ENCODE measurements at places on chromosomes 6 and 20.

DNA sequence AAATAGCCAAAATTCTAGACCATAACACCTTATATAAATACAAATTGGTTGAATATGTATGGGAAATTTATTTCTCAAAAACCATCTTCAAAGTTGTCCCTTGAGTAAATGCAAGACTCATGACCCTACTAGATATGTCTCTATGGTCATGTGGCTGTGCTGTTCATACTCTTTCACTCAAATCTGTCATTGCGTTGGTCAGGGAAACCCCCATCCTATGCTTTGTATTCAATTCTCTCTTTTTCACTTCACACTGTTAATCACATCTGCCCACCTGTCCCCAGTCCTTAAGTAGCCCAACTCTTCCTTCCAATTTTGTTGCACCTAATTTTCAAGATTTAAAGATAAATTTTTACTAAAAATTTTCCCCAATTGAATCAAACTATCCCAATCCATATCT, 51.0 kb downstream of the RPS12 start:
- DNase-seq, result no peak

DNA sequence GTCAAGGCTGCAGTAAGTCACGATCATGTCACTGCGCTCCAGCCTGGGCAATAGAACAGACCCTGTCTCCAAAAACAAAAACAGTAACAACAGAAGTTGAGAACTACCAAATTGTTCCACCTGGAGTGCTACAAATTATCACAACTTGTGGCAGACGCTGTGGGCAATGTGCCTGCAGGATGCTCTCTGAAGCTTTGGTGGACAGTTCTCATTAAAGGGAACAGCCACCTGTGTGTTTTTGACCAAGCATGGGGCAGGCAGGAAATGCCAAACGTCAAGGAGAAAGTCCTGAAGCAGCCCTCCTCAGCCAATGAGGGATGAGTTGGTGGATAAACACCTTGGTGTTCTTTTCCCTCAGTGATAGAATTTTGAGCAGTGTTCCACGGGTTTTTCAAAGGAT, 15.8 kb downstream of the COX4I2 start:
- DNase-seq, result no peak

DNA sequence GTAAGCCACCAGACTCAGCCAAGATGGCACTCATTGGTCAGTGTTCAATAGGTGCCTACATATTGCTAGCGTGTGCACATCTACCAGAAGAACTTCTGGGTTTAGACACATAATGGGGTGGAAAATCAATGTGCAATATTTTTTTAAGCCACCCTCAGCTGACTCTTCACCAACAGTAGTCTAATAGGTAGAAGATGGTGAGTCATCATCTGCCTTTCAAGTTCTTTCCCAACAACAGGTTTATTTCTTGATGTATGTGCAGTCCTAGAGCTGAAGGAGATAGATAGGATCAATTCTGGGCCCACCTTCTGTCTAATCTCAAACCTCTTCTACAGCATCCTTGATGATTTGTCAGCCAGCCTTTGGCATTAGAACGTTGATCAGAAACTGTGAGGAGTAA, 41.3 kb downstream of the IRAK1BP1 start:
- DNase-seq, result no peak

DNA sequence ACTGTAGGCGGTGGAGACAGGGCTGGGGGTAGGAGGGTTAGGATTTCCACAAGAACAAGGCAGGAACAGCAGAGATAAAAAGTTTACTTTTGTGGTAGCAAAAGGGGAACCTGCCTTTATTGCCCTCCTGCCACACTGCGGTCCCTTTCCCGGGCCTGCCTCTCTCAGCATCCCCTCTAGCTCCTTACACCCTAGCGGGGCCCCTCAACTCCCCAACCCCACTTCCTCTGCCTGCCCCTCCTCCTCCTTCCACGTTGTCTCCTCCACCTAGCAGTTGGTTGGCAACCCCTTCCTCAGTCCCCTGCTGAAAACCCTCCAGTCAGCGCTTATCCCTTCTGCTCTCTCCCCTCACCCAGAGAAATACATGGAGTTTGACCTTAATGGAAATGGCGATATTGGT, 714 bp downstream of the AIF1 start:
- peak; percentile 35 for DNase-seq

DNA sequence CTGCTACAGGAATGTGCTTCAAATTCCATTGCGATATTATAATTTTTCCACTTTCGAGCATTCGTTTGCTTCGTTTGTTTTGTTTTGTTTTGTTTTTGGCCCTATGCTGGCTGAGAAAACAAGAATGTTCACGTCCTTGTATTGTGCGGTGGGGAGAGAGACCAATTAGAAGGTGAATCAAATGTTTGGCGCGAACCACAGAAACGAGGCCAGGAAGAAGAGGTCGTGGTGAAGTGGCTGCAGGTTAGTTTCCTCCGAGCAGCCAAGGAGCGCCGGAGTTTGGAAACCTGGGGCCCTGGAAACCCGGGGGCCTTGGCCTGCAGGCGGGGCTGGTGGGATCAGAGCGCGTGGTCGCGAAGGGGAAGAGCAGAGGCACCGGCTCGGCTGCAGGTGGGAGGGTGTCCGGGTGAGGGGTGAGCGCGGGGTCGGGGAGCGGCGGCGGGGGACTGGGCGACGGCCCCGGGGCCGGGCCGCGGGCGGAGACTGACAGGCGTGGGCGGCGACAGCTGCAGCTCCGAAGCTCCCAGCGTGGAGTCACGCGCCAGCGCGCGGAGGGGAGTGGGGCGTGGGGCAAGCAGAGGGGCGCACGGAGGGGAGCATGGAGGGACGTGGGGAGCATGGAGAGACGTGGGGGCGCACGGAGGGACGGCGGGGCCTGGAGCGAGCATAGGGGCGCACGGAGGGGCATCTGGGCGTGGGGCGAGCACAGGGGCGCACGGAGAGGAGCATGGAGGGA, 141.5 kb upstream of the PDE10A start:
- DNase-seq, result no peak

- no peak for DNase-seq
Observed at GRCh38 chr20:34527016-34527415, 10.8 kb downstream of the DYNLRB1 start.

DNA sequence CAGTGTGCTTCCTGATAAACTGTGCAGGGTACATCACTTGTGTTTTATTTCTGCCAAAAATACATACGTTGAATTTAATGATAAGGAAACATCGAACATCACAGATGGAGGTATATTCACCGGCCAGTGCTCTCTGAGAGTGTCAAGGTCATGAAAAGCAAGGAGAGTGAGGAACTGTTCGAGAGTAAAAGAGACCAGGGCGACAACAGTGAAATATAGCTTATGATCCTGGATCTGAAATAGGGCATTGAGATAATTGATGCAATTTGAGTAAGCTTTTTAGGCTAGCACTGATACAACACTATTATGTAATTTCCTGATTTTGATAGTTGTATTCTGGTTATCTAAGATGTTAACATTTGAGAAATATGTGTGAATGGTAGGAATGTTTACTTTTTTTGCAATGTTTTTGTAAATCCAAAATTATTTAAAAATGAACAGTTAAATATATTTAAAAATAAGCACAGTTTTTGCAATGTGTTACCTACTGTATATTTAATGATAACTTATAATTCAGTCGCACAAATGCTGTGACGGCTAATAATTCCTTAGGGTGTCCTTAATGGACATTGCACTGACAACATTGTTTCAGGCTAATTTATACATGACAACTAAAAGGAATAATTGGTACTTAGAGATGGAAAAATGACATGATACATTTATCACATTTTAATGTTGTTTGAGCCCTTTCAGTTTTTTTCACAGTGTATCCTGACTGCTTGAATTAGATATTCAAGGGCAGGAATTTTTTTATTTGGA, 9.9 kb downstream of the RAB32 start:
- no peak for DNase-seq

DNA sequence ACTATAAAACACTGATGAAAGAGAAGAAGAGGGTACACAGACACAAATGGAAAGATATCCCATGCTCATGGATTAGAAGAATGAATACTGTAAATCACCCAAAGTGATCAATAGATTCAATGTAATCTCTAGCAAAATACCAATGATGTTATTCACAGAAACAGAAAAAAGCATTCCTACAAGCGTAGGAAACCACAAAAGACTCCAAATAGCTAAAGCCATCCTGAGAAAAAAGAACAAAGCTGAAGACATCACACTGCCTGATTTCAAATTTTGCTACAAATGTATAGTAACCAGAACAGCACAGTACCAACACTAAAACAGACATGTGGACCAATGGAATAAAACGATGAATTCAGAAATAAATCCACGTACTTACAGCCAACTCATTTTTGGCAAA, 43.0 kb downstream of the THBS2 start:
- DNase-seq, result no peak

DNA sequence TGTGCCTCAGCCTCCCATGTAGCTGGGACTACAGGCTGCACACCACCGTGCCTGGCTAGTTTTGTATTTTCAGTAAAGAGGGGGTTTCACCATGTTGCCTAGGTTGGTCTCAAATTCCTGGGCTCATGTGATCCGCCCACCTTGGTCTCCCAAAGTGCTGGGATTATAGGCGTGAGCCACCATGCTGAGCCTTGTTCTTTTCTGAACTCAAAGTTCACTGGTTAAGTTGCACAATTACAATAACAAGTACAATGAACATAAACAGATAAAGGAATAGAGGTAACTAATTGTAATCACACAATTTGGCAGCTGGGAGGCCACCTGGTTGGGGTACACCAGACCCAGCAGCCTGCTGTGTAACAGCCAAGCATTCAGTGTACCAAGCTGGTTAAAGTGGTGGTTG, 6.7 kb downstream of the NUDT3 start:
- no peak for DNase-seq

DNA sequence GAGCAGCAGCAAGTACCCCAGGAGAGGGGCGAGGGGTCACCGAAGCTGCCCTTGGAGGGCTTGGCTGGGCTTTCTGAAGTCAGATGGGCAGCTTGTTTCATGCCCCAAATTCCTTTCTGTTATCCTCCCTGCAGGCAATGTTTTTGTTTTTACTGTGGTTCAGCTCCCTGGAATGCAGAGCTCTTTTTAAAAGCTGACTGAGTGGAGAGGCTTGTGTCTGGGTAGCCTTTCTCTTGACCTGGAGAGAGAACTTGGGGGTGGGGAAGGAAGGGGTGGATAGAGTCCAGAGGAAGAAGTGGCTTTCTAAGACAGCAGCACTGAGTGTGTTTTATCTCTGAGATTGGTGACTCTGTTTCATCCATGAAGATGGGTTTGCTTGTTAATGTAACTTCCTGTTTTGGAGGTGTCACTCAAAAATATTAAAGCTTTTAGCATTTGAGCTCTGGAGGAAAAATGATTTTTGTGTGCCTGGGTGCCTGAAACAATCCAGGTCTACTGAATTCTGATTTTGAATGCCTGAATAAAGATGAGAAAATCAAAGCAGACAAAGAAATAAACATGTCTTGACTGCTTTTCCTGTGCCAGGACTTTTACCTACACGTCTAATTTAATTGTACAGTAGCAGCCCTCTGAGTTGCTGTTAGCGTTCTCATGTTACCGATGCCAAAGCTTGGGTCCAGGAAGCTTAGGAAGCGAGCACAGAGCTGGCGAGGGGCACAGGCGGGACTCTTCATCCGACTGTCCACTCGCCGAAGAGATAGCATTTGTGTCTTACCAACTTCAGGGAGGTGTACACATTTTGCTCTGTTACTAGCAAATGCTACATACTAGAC, 78.2 kb upstream of the EEF1E1 start:
- no peak for DNase-seq

GRCh38 chr20:38032585-38033329, 499 bp downstream of the TTI1 start:
- no peak for DNase-seq

DNA sequence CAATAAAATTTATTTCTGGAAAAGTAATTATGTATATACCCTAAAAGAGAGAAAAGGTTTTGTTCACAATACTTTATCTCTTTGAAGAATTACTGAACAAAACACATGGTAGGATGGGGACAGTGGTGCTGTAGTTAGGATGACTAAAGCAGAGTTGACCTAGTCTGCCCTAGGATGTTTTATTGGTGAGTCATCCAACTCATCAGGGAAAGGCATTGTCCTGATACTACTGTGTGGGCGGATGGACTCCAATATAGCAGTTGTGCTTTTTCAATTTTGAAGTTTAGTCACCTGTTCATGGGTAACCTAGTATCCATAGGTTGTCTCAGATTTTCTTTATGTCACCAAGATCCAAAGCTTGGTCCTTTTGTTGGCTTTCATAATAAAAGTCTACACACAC, 53.3 kb upstream of the EYS start:
- no peak for DNase-seq

GRCh38 chr6:4370066-4370465, 234.7 kb upstream of the ECI2 start:
- no peak for DNase-seq

- no peak for DNase-seq
Observed at GRCh38 chr6:106490030-106490429, 129.5 kb downstream of the CRYBG1 start.

- no peak for DNase-seq
Observed at GRCh38 chr20:10498200-10498599, 63.1 kb downstream of the SLX4IP start.

GRCh38 chr6:134372603-134373281, 54.8 kb upstream of the SGK1 start:
- peak; percentile 53 for DNase-seq

- no peak for DNase-seq
Observed at GRCh38 chr6:135479601-135480000, 17.9 kb downstream of the AHI1 start.

GRCh38 chr6:137791281-137792159, 75.5 kb upstream of the TNFAIP3 start:
- DNase-seq, result no peak

- DNase-seq, result peak; percentile 78
Observed at GRCh38 chr6:26045065-26045927, 41.9 kb upstream of the HFE start.

- DNase-seq, result no peak
Observed at GRCh38 chr6:168799067-168799466, 358.1 kb downstream of the SMOC2 start.
